ENCODE measurements at places on chromosomes 2 and 18. TPM values are rescaled to one million over a fixed set of nuclear protein-coding genes. Genes with fewer than 3 reads are reported as not detected.

GRCh38 chr18:7658701-7659100, 91.6 kb downstream of the PTPRM start:
- H3K4me3 ChIP-seq, result no peak overlapping the region
- no peaks in the 10 kb centered on the region for H3K27me3 ChIP-seq
- no peaks in the 10 kb centered on the region for H3K4me1 ChIP-seq
- H3K27ac ChIP-seq, result no peak overlapping the region
- H3K36me3 ChIP-seq, result no peaks in the 10 kb centered on the region
- DNase-seq, result no peak

DNA sequence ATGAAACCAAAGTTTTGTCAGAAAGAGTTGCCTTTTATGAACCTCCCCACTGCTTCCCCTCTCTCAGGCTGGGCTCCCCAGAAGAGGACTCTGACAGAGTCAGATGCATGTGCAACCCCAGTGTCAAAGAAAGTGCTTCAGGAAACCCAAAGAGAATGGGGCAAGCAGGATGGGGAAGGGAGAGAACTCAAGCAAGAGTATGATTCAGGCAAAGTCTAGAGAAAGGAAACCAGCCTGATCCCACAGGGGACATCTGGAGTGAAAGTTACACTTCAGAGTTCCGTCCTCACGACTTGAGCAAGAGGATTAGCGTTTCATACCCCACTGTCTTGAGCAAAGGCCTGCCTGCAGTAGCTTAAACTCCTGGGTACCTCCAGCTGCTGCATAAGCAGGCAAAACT, 51.8 kb upstream of the EPC2 start:
- no peaks in the 10 kb centered on the region for H3K27me3 ChIP-seq
- H3K4me1 ChIP-seq, result no peaks in the 10 kb centered on the region
- no peak for DNase-seq
- no peak overlapping the region for H3K27ac ChIP-seq
- H3K4me3 ChIP-seq, result no peak overlapping the region
- no peaks in the 10 kb centered on the region for H3K36me3 ChIP-seq

The L3MBTL4 gene
- 0.88 TPM for total RNA-seq

GRCh38 chr18:24015639-24016631, 1.4 kb downstream of the TTC39C start:
- peak overlapping the region; percentile 68 for H3K27ac ChIP-seq
- H3K27me3 ChIP-seq, result peaks cover 4% of the 10 kb centered on the region
- peak; percentile 62 for DNase-seq
- H3K36me3 ChIP-seq, result no peaks in the 10 kb centered on the region
- peak overlapping the region; percentile 84 for H3K4me3 ChIP-seq

- no peak overlapping the region for H3K4me3 ChIP-seq
- H3K27ac ChIP-seq, result no peak overlapping the region
Observed at GRCh38 chr18:3264362-3264761, 2.4 kb downstream of the MYL12B start.

The LGALSL gene
- 3.6 TPM for total RNA-seq

GRCh38 chr2:232348936-232349335, 29.6 kb upstream of the ALPP start:
- no peak overlapping the region for H3K4me3 ChIP-seq
- no peaks in the 10 kb centered on the region for H3K4me1 ChIP-seq
- H3K27me3 ChIP-seq, result peaks cover 54% of the 10 kb centered on the region
- peak; percentile 62 for DNase-seq

The PLEKHM3 gene
- total RNA-seq, result 23.3 TPM

GRCh38 chr2:42102591-42103450, 55.0 kb downstream of the PKDCC start:
- no peaks in the 10 kb centered on the region for H3K36me3 ChIP-seq
- H3K27ac ChIP-seq, result peak overlapping the region; percentile 63
- DNase-seq, result peak; percentile 69
- H3K4me1 ChIP-seq, result peaks cover 12% of the 10 kb centered on the region

GRCh38 chr2:75595541-75596395, 35.0 kb upstream of the EVA1A start:
- H3K4me1 ChIP-seq, result peaks cover 58% of the 10 kb centered on the region
- H3K27ac ChIP-seq, result peak overlapping the region; percentile 98
- peak; percentile 84 for DNase-seq
- H3K27me3 ChIP-seq, result no peaks in the 10 kb centered on the region

DNA sequence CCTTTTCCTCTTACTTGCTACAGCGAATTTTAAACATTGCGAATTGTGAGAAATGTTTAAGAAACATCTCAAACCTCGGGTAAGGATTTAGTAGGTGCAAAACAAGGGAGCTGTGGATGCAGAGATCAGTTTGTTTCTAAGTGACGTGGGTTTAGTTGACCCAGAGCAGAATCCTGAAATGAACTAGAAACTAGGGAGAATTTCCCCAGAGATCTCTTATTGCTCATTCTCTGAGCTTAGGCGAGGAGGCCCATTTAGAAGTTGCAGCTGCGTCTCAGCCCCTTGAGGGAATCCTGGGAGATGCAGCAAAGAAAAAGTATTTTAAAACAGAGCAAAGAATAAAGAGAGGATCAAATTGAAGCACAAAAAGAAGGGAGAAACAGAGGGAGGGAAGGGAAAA, 29.3 kb downstream of the FAM124B start:
- no peak overlapping the region for H3K4me3 ChIP-seq
- no peaks in the 10 kb centered on the region for H3K4me1 ChIP-seq
- H3K27me3 ChIP-seq, result peaks cover 8% of the 10 kb centered on the region
- DNase-seq, result peak; percentile 82
- no peaks in the 10 kb centered on the region for H3K36me3 ChIP-seq

GRCh38 chr2:39124746-39125057, 3.9 kb upstream of the SOS1 start:
- peak; percentile 70 for DNase-seq
- H3K4me1 ChIP-seq, result peaks cover 37% of the 10 kb centered on the region
- no peaks in the 10 kb centered on the region for H3K27me3 ChIP-seq
- H3K27ac ChIP-seq, result peak overlapping the region; percentile 62
- peak overlapping the region; percentile 87 for H3K4me3 ChIP-seq

- peak; percentile 92 for DNase-seq
- no peaks in the 10 kb centered on the region for H3K36me3 ChIP-seq
- peak overlapping the region; percentile 62 for H3K4me3 ChIP-seq
- H3K27ac ChIP-seq, result peak overlapping the region; percentile 93
Observed at GRCh38 chr18:22711192-22711685, 221.9 kb upstream of the RBBP8 start.

The TANK gene
- 127 TPM for total RNA-seq

DNA sequence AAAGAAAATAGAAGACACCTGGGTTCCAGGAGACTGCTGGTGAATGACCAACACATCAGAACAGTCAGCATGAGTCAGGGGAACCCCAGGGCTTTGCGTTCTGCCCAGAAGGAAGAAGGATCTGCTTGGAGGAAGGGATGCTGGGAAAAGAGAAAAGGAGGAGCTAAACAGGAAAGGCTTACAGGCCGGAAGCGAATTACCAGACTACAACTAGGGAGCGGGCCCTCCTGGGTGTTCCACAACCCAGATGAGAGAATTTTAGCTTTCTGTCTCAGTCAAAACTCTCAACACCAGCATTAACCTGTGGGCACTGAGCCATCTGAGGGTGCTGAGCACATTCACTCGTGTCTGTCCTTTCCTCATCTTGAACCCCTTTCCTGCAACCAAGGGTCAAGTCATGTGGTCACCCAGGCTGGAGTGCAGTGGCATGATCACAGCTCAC, 19.2 kb downstream of the CDC42EP3 start:
- DNase-seq, result peak; percentile 94
- H3K36me3 ChIP-seq, result peaks cover 65% of the 10 kb centered on the region
- no peaks in the 10 kb centered on the region for H3K27me3 ChIP-seq
- H3K27ac ChIP-seq, result peak overlapping the region; percentile 86
- peaks cover 75% of the 10 kb centered on the region for H3K4me1 ChIP-seq
- H3K4me3 ChIP-seq, result no peak overlapping the region

DNA sequence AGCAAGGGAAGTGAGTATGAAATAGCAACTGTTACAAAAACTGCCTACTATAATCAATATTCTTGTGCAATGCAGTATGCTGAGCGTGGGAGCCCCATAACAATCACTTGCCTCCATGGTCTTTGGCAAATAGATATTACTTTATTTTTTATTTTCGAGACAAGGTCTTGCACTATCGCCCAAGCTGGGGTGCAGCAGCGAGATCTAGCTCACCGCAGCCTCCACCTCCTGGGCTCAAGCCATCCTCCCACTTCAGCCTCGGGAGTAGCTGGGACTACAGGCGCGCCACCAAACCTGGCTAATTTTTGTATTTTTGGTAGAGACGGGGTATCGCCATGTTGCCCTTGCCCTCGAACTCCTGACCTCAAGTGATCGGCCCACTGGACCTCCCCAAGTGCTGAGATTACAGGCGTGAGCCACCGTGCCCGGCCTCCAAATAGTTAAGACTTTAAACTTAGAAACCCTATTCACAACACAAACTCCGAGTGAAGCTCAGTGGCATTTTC, 1.2 kb upstream of the CCNT2 start:
- H3K4me3 ChIP-seq, result peak overlapping the region; percentile 87
- H3K27me3 ChIP-seq, result no peaks in the 10 kb centered on the region
- peaks cover 13% of the 10 kb centered on the region for H3K4me1 ChIP-seq
- peak overlapping the region; percentile 76 for H3K27ac ChIP-seq

DNA sequence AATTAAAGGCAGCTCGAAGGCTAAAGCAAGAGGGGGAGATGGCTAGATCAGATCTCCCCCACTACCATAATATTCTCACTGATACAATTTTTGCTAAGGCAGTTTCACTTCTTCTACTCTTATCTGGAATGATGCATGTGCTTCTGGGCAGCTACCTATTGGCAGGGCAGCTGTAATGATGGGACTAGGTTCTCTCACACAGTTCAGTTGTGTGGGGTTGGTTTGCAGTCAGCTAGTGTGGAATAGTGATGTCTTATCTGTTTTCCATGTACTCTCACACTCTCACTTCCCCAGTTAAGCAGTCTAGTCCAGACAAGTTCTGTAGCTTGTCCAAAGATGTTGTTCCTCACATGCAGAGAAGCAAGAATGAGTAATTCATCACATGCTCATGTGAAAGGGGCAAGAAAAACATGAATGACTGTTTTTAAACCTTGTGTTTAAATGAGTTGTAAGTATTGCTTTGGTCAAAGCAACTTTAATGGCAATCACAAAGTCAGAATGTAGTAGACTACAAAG, 836.1 kb downstream of the CBLN2 start:
- H3K4me3 ChIP-seq, result no peak overlapping the region
- H3K36me3 ChIP-seq, result no peaks in the 10 kb centered on the region
- no peaks in the 10 kb centered on the region for H3K27me3 ChIP-seq
- DNase-seq, result no peak
- no peaks in the 10 kb centered on the region for H3K4me1 ChIP-seq

GRCh38 chr2:108986916-108987510, 2.0 kb downstream of the EDAR start:
- H3K4me3 ChIP-seq, result no peak overlapping the region
- no peak for DNase-seq
- H3K27ac ChIP-seq, result no peak overlapping the region
- H3K27me3 ChIP-seq, result peaks cover 82% of the 10 kb centered on the region
- H3K4me1 ChIP-seq, result no peaks in the 10 kb centered on the region
- H3K36me3 ChIP-seq, result no peaks in the 10 kb centered on the region

DNA sequence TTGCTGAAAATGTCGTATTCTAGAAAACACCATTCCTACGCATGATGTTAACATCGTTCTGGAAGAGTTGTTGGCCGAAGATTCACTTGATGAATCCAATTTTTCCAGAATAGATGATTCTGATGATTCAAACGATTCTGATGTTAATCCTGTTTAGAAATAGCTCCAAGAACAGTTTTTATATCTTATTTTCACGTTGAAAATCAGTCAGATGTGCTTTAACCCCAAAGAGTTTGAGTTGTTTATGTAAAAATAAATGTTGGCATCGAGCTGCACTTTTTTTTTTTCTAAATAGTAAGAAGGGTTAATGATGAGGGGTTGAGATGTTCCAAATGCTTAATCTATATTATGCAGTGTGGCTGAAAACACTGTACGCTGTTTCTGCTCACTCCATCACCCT, 99.9 kb upstream of the LINC00305 start:
- no peak for DNase-seq
- H3K4me3 ChIP-seq, result no peak overlapping the region
- no peaks in the 10 kb centered on the region for H3K27me3 ChIP-seq
- H3K36me3 ChIP-seq, result no peaks in the 10 kb centered on the region

DNA sequence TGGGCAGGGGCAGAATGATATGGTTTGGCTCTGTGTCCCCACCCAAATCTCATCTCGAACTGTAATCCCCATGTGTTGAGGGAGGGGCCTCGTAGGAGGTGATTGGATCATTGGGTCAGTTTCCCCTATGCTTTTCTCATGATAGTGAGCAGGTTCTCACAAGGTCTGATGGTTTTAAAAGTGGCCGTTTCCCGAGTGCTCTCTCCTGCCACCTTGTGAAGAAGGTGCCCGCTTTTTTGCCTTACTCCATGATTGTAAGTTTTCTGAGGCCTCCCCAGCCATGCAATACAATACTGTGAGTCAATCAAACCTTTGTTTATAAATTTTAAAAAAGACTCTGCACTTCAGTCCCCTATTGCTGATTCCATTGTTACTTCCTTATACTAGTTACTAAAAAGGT, 82.9 kb upstream of the CDKL4 start:
- no peak overlapping the region for H3K27ac ChIP-seq
- no peak overlapping the region for H3K4me3 ChIP-seq
- H3K4me1 ChIP-seq, result peaks cover 2% of the 10 kb centered on the region
- no peaks in the 10 kb centered on the region for H3K27me3 ChIP-seq

GRCh38 chr2:47225061-47225783, 70.1 kb upstream of the STPG4 start:
- no peak overlapping the region for H3K4me3 ChIP-seq
- H3K4me1 ChIP-seq, result peaks cover 43% of the 10 kb centered on the region
- no peaks in the 10 kb centered on the region for H3K27me3 ChIP-seq
- no peak overlapping the region for H3K27ac ChIP-seq
- no peak for DNase-seq

DNA sequence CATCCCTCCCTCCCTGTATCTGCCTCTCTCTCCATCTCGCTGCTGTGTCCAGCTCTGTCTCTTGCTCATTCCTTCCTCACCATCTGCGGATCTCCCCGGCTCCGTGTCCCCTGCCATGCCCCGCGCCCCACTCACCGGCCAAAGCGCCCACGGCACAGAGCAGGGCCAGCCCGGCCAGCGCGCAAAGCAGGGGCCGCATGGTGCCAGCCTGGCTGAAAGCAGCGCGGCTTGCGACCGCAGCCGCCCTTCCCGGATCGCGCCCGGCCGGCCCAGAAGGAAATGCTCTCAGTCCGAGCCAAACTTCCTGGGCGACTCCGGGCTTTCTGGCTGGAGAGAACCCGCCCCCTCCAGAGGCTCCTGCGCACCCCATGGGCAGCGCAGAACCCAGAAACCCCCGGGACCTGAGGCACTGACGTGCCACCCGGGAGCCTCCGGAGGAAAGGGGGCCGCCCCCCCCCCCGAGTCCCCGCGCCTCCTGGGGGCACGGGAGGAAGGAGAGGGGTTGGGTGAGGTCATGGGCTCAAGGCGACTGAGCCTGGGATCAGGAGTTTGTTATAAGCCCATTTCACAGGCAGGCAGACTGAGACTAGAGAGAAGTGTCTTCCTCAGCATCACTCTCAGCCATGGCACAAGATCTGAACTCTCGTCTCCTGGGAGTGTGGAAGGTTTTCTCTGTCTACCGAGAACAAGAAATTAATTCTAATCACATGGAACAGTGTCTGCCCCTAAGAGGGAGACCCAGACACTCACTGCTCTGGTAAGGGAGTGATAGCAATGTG, 45.2 kb upstream of the RAB6C start:
- H3K27me3 ChIP-seq, result no peaks in the 10 kb centered on the region
- peak; percentile 39 for DNase-seq
- no peaks in the 10 kb centered on the region for H3K4me1 ChIP-seq

- no peaks in the 10 kb centered on the region for H3K4me1 ChIP-seq
- DNase-seq, result no peak
- no peaks in the 10 kb centered on the region for H3K27me3 ChIP-seq
- no peak overlapping the region for H3K27ac ChIP-seq
- H3K4me3 ChIP-seq, result no peak overlapping the region
Observed at GRCh38 chr2:46555011-46555410, 75.6 kb downstream of the TMEM247 start.
